ENCODE measurements at places on chromosomes 11 and 22.

DNA sequence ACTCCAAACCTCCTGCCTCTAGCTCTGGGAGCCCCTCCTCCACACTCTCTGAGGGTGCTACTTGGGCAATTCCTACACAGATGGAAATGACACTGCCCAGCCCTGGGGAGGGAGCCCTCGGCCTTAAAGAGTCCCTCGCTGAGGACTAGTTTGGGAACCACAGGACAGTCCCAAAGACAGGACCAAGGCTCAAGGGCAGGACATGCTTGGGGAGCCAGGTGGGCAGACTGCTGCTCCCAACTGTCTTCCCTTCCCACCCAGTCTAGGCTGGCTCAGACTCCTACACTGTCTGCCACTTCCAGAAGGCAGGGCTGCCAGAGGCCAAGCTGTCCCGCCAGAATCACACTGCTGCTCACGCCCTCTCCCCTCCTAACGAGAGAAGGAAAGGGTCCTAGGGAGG, 9.8 kb downstream of the ARRB1 start:
- no peak for DNase-seq

DNA sequence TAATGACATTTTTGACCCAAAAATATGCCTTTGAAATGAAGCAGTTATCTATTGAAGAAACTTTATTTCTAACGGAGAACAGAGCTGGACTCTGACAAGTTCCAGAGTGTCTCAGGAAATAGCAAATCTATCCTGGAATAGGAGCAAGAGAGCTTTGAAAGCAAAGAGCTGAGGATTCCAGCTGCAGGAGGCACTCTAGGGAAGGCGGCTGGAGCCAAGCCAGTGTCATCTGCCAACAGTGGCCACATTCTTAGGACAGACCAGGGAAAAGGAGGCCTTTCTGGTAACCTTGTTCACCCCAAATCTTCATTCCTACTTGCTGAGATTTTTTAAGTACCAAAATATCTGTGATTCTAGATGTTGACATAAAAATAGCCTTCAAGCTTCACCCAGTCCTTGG, 493.5 kb upstream of the B3GAT1 start:
- DNase-seq: no peak

- no peak for DNase-seq
These were observed 43.8 kb downstream of the SC5D start for GRCh38 chr11:121336279-121336937.

DNA sequence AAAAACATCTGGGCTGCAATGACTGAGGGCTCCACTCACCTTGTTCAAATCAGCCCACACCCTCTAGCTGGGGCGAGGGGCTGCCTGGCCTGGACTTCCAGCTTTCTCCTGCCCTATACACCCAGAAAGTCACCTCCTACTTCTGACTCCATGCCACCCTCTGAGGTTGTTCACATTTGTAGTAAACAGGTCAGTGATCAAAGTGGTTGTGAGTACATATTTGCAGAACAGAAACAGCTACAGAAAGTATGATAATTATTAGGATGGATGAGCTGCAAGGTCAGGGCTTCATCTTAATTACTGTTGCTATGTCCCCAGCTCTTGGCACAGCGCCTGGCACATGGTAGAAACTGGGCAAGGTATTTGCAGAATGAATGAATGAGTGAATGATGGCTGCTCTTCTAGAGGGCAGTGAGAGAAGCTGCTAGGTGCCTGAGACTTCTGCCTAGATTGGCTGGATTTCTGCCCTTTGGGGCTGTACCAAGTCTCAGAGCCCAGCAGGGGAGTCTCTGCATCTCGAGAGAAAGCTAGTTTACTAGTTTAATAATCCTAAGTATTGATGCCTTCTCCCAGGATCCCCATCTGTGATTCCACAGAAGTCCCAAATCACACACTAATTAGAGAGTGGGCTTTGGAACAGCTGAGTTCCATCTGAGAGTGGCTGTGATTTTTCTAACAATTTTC, 36.0 kb downstream of the SYT13 start:
- no peak for DNase-seq
